Activated T-helper 1 cell treated with anti-CD3 and anti-CD28 coated beads, Interleukin-2, amount 50 U/mL, for 16 hours (primary cell): ENCODE measurements at places on chromosomes 6 and 20.

DNA sequence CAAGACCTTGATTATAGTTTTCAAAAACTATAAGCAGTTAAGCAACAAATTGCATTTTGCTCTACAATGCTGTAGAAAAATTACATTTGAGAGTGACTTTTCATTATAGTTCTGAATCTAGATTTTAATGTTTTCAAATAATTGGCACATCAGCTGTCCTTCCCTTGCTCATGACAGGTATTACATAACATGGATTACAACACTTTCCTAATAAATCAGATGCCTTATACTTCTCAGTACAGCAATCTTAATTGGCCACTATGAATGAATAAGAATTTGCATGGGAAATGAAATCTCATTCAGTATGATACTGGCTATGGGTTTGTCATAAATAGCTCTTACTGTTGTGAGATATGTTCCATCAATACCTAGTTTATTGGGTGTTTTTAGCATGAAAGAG lies 29.9 kb downstream of the HSF2 start:
- DNase-seq: no peak

DNA sequence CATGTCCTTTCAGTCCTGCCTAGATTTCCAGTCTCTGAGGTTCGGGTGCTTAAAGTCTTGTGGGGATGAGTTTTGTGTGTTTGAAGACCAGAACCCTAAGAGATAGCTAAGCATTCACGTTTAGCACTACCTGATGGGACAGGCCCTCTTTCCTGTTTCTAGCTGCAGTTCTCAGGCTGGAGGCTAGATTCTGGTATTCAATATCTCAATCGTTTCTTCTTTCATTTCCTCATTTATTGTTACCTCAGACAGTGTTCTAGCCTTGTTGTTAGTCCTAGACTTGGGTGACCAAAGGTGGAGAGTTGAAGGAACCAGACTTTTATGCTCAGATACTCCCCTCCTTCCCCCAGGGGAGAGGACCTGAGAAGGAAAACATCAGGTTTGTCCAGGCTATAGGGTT lies 16.8 kb downstream of the CEP250 start:
- no peak for DNase-seq

- no peak for DNase-seq
Measured at GRCh38 chr20:55882286-55882685, 123.0 kb downstream of the CBLN4 start.

DNA sequence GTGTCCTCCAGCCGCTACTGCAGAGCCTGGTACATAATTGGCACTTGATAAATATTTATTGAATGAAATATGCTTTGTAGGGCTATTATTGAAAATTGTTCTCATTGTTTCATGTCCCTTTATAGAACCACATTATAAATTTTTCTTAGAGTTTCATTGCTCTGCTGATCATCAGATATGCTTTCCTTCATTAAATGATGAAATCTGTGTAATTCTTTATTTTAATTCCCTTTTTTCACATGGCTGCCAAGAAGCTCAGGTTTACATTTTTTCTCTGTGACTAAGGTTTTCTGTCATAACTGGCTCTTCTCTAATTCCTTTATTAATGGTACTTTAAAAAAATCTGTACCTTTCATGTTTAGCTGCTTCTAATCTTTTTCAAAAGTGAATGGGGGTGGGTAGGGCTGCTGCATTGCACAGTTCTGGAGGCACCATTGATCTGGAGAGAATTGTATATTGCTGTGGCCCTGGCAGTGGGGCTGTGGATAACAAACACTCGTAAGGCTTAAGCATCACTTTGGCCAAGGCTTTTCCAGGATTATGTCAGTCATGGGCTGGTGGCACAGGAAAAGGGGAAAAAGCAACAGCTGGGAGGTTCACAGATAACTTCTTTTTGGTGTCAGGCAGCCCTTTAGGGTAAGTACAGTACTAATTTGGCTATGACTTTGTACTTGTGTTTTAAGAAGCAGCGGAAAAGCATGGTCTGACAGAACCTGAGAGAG lies 43.8 kb downstream of the ARFGEF2 start:
- DNase-seq: no peak

DNA sequence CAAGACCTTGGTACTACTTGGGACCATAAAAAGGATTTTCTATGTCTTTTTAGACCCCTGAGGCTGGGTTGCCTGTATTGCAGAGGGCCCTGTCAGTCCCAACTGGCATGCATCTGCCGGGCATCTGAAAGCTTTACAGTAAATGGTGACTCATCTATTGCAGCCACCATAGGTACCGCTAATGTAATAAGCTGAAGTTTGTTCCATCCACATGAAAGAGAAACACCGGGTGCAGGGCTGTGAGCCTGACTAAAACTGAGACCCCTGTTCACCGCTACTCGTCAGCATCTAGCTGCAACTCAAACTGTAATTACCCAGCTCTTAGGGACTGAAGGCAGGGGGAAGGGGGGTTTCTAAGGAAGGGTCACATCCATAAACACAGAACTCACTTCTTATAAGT lies 49.5 kb downstream of the TRERF1 start:
- no peak for DNase-seq

GRCh38 chr6:62150048-62150663 lies 135.9 kb downstream of the KHDRBS2 start:
- no peak for DNase-seq

GRCh38 chr6:70673601-70674000 lies 5.9 kb downstream of the SMAP1 start:
- DNase-seq: no peak

GRCh38 chr6:52611833-52612232 lies 35.0 kb upstream of the TRAM2 start:
- DNase-seq: no peak

- DNase-seq: peak; percentile 49
Measured at GRCh38 chr6:37517411-37517812, 17.7 kb upstream of the CCDC167 start.
